ENCODE measurements at places on chromosomes 2 and 18.

DNA sequence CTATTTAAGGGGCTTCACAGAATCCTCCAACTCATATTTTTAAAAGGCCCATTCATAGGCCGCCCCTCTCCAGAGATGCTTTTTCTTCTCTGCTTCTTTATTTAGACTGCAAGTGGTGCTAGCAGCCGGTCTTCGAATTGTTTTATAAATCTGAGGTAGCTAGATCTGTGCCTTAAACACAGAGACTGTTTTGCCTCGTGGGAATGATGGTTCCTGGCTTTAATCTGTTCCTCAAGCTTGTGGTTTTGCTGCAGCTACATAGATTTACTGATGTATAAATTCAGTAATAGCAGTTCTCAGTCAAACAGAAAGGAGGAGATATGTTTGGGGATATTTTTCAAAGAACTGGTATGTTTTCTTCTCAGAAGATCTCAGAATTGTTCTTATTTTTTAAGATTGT is 45.3 kb downstream of the TNFRSF11A start:
- no peak for DNase-seq

- DNase-seq: no peak
Observed at GRCh38 chr2:238597638-238598528, 171.2 kb downstream of the ASB1 start.

- no peak for DNase-seq
Observed at GRCh38 chr2:197839327-197839726, 34.9 kb downstream of the PLCL1 start.

DNA sequence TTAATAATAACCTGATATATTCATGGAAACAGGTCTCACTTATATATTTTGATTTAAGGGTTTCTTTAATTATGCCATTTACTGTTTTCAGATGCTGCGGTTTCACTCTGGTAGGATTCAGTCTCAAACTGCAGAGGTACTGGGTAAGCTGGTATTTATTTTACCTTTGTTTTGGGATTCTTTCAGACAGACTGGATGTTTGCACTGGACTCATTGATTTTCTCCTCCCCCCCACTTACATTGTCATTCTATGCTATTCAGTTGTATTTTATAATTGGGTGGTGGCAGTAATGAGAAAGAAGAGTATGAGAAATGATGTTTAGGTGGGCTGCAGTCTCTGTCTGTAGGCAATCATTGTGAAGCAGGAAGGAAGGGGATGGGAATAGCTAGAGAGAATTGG is 155.6 kb downstream of the AQP4 start:
- no peak for DNase-seq

GRCh38 chr2:204274991-204275390 is 270.3 kb upstream of the PARD3B start:
- no peak for DNase-seq

DNA sequence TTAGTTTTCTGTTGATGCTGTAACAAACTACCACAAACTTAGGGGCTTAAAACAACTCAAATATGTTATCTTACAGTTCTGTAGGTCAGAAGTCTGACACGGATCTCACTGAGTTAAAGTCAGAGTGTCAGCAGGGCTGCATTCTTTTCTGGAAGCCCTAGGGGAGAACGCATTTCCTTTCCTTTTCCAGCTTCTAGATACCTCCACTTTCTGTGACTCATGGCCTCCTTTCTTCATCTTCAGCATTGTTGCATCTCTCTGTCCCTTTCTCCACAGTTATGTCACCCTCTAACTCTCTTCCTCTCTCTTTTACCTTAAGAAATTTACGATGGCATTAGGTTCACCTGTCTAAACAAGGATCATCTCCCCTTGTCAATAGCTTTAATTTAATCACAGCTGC is 13.3 kb upstream of the PPP4R1 start:
- no peak for DNase-seq

GRCh38 chr2:69090820-69091219 is 77.8 kb downstream of the ANTXR1 start:
- no peak for DNase-seq

- no peak for DNase-seq
Observed at GRCh38 chr2:80195034-80195433, 109.5 kb downstream of the LRRTM1 start.

GRCh38 chr2:225771701-225772100 is 372.2 kb downstream of the NYAP2 start:
- DNase-seq: no peak

Data from T follicular helper cell (primary cell).